ENCODE measurements at places on chromosomes 7 and 10. TPM values are rescaled to one million over a fixed set of nuclear protein-coding genes. Genes with fewer than 3 reads are reported as not detected.

- DNase-seq: no peak
Observed at GRCh38 chr7:136600475-136600874, 268.0 kb upstream of the CHRM2 start.

The RFC2 gene
- 12.4 TPM for total RNA-seq

- no peak for DNase-seq
Observed at GRCh38 chr7:48140001-48140681, 31.1 kb upstream of the ABCA13 start.

DNA sequence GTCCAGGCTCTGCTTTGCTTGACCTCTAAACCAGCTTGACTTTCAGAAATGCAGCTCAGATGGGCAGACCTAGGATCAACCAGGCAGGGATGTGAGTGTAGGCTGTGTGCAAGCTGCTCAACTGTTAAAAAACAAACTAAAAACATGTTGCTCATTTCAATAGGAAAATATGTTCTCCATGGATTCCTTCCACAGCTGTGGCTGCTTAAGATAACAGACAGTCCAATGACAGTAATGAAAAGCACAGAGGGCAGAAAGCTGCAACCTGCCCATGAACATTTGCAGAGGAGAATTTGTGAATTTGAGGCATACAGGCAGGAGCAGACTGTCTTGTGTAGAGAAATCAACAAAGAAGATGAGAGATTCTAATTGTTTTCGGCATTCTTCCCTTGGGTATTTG, 534.2 kb downstream of the CCSER2 start:
- DNase-seq: no peak

DNA sequence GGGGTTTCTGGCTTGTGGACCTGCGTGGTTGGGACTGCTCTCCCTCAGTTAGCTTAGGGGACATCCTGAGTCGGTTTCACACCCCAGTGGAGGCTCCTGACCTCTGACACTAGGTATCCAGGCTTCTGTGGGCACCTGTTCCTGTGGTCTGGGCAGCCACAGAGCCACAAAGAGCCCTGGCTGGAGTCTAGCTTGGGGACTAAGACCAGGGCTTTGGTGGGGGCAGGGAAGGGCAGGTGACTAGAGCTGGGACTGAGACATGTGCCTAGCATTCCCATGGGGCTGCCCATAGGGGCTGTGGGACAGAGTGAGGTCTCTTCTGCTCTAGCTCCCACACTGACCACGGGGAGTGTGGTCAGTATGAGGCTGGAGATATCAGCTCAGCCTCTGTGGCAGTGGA, 4.0 kb upstream of the TMEM270 start:
- no peak for DNase-seq

The PTPN20 gene
- total RNA-seq: 0.82 TPM

- DNase-seq: no peak
Observed at GRCh38 chr7:646487-646886, 80.0 kb upstream of the DNAAF5 start.

DNA sequence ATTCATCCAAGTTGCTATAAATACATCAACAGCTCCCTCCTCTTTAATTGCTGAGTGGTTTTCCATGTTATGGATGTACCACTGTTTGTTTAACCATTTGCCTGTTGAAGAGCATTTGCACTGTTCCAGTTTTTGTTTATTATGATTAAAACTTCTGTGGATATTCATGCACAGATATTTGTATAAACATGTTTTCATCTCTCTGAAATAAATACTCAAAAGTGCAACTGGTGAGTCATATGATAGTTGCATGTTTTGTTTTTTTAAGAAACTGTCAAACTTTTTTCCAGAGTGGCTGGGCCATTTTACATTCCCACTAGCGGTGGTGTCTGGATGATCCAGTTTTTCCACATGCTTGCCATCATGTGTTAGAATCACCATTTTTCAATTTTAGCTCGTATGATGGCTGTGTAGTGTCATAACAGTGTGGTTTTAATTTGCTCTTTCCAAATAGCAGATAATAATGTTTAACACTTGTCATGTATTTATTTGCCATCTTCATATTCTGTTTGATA, 33.6 kb downstream of the MEOX2 start:
- no peak for DNase-seq

GRCh38 chr10:69816521-69816920, 14.8 kb downstream of the COL13A1 start:
- DNase-seq: no peak

The USP6NL gene
- 5.6 TPM for total RNA-seq

GRCh38 chr10:103745341-103746247, 109.8 kb downstream of the SH3PXD2A start:
- DNase-seq: no peak

DNA sequence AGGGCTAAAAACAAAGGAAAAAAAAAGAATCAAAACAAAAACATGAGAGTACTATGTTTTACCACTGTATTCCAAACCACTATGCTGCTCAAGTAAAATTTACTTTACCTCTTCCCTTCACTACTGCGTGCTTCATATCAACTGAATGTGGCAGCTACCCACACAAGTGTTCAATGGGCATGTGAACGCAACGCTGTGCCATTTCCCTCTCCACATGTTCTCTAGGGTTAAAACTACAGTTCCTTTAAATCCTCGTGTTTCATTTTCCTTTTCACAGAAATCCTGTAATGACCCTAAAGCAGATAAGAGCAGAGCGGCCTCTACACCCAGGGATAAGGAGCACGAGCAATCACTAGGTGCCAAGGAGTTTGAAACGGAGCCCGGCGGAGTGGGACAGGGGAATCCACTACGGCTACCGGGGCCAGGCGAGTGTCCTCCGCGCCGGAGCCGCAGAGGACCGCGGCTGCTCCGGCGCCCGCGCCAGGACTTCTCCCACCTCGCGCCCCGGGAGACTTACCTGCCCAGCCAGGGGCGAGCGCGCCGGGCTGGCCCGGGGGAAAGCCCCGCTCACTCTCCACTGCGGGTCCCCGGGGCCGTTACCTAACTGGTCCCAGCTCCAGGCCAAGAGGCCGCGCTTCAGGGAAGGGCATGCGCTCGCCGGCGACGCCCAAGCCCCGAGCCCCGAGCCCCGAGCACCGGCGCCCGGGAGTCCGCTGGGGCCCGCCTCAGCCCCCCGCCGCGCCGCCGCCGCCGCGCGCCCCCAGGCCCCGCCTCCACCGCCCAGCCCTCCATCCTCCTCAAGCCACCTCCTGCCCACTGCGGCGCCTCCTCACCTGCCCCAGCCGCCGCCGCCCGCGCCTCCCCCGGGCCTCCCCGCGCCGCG, 711 bp downstream of the NAMPT start:
- peak; percentile 52 for DNase-seq

The NOBOX gene
- not detected for total RNA-seq

DNA sequence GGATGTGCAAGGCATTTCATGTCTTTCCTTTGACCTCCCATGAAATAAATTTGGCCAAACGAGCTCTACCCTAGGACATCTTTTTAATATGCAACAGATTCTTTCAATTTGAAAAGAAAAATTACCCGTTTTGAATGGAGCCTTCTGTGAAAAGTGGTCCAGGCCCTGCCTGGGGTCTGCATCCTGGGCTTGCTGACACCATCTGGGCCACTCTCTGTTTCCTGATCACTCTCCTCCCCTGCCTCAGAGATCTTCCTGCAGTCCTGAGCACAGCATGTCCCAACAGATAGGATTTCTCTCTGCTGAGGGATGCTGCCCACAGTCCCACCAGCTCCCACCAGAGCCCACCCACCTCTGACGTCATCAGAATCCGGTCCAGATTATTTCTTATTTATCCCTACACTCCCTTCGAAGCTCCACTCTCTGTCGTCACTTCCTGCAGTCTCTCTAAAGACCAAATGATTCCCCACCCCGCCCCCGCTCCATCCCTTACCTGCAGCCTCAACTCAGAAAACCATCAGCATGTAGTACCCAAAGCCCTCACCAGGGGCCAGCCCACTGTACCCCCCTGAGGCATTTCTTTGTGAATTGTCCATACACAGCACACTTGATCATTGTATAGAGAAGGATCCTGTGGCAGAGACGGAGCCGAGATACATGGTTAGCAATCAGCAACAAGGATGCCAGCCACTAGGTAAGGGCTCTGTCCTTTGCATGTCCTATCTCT, 192.1 kb upstream of the MGMT start:
- no peak for DNase-seq

DNA sequence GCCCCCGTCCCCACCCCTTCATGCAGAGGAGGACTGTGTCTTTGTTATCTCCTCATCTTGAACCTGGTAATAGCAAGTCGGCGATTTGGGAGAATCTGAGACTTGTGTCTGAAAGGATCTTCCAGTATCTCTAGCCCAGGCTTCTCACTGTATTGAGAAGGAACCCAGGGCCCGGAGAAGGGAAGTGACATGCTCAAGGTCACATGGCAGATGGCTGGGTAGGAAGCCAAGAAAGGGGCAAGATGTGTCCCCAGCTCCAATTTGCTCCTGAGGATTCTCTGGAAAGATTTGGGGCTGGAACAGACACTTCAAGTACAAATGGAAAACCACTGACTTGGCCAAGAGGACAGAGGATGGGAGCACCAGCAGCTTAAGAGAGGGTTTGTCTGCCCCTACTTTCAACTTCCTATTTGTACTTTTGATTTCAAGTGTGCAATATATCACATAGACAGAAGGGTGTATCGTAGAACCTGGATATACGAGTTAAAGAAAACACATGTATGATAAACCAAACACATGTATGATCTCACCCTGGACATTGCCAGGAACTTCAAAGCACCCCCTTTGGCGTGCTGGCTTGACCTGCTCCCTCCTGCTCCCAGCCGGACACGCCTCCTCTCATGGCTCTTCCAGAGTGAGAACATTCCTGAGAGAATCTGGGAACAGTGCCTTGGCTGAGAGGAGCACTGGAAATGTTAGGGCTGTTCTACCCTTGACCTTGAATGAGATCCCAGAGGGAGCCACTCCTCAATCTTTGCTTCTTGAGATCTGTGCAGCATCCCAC, 79.7 kb downstream of the CDH23 start:
- DNase-seq: no peak

- no peak for DNase-seq
Observed at GRCh38 chr10:132657127-132657706, 119.6 kb downstream of the INPP5A start.

- DNase-seq: no peak
Observed at GRCh38 chr7:11613292-11613930, 218.6 kb downstream of the THSD7A start.

- no peak for DNase-seq
Observed at GRCh38 chr10:132993271-132994184, 51.2 kb upstream of the CFAP46 start.

DNA sequence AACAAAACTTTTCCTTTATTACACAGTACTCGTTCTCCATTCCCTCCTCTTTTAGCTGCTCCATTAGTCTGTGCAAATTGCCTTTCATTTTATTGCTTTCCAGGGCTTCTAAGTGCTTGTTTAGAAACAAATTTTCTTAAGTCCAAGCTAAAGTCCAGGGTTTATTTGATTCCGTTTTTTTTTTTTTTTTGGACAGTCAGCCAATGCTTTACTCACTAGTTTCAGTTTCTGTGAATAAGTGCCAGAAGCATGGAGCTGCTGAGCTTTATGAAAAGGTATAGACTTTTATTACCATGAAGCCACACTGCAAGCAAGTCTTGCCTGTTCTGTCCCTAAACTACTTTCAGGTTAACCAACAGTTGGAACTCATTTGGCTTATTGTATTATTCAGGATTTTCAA, 455.0 kb downstream of the GFRA1 start:
- DNase-seq: no peak

GRCh38 chr7:55132550-55132889, 113.7 kb downstream of the EGFR start:
- no peak for DNase-seq

The OR13A1 gene
- total RNA-seq: not detected

The STAMBPL1 gene
- 32.3 TPM for total RNA-seq

DNA sequence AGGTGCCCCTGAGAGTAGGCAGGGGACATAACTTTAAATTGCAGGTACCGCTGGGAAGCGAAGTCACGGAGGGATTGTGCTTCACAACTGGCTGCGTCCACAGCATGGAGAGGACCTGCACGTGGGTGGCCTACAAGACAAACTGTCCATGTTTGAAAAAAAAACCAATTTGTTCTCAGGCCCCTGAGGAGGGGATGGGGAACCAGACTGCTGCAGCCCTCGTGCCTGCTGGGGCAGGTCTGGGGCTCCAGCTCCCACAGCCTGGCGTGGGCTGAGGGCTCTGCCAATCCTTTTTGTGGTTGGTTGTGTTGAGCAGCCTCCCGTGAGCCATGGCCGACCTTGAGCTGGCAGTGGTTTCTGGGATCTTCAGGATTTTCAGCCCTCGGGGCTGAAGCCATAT, 9.7 kb downstream of the SFRP5 start:
- DNase-seq: no peak

DNA sequence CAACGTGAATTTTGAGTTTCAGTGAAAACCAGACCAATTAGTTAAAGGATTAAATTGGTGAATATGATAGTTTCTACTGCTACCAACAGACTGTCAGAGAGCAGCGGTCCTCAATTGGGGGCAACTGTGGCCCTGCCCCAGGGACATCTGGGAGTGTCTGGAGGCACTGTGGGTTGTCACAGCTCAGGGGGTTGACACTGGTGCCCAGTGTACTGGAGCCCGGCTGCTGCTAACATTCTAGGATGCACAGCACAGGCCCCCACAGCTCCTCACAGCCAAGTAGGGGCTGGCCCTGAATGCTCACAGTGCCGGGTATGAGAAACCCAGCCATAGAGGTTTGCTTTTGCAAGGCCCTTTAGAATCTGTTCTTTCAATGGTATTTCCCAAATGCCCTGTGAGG, 84.1 kb upstream of the CXCL12 start:
- no peak for DNase-seq

The CUZD1 gene
- 0.82 TPM for total RNA-seq

GRCh38 chr10:79185067-79185774, 116.5 kb downstream of the ZMIZ1 start:
- DNase-seq: no peak

The UNC5B gene
- not detected for total RNA-seq
